ENCODE measurements at places on chromosomes 11 and 22.

GRCh38 chr11:130055617-130056016 lies 14.1 kb upstream of the APLP2 start:
- DNase-seq, result no peak

DNA sequence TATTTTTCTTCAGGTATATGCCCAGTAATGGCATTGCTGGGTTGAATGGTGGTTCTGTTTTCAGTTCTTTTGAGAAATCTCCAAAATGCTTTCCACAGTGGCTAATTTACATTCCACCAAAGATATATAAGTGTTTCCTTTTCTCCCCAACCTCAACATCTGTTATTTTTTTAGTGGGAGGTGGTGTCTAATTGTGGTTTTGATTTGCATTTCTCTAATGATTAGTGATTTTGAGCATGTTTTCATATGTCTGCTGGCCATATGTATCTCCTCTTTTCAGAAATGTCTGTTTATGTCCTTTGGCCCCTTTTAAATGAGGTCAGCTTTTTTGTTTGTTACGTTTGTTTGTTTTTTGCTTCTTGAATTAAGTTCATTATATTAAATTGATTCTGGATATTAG lies 760.2 kb downstream of the KCNA4 start:
- no peak for DNase-seq

GRCh38 chr22:38257181-38257580 lies 15.6 kb downstream of the TMEM184B start:
- DNase-seq, result no peak

DNA sequence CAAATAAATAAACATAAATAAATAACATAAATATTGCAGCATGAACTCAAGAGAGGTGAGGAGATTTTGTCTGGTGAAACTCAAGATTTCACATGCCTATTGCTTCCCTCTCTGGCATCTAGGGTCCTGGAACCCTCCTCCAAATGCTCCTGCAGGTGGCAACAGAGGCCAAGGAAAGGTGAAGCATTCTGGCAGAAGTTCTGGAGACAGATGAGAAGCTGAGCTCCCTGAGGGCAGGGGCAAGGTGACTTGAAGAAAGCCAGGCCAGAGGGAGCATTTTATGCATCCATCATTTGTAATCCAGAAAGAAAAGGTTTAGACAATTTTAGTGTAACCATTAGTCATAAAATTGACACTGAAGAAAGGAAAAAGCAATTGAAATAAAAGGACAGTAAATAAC lies 64.9 kb downstream of the ENDOD1 start:
- peak; percentile 59 for DNase-seq

GRCh38 chr11:60498853-60499252 lies 6.3 kb downstream of the MS4A12 start:
- DNase-seq, result no peak

DNA sequence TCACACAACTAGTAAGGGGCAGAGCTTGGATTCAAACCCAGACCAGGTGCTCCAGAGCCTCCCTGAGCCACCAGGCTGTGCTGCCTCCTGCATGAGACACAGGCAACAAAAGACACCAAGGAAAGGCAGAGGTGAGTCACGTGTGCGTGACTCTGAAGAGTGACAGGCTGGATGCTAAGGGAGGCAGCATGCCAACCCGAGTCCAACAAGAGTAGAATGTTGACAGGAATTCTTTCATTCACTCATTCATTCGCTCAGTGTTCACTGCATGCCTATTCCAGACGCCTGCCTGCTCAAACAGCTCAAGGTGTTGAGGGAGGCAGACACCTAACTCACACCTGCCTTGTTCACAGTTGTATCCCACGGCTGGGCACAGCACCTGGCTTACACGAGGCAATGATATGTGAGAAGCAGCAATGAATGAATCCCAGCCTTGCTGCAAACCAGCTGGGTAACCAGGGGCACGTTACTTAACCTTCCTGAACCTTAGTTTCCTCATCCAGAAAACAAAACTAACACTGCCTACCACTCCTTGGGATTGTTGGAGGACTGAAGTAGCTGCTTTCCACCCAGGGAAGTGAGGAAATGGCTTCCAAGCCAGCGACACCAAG lies 73.8 kb upstream of the ARFGAP3 start:
- no peak for DNase-seq

Data from stimulated activated CD4-positive, alpha-beta T cell treated with anti-CD3 and anti-CD28 coated beads, Interleukin-2, amount 100 ng/mL, for 24 hours (primary cell).